ENCODE measurements at places on chromosomes 11 and 22.

DNA sequence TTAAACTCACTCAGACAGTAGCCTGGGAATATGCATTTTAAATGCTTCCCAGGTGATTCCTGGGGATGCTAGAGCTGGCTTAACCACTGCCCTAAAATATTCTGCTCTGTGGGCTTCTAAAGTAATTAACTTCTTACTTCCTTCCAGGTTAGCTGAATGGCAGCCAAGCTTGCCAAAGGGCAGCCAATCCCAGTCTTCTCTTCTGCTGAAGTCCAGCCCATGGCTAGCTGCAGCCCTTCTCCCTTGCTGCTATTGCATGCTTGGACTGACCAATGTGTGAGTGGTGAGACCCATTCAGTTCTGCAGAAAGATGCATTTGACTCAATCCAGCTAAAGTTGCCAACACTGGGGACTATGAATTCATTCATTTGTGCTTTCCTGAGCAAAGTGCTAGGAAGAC is 411.9 kb downstream of the SOX6 start:
- no peak for DNase-seq

GRCh38 chr22:27686534-27686933 is 115.0 kb downstream of the MN1 start:
- DNase-seq, result no peak

DNA sequence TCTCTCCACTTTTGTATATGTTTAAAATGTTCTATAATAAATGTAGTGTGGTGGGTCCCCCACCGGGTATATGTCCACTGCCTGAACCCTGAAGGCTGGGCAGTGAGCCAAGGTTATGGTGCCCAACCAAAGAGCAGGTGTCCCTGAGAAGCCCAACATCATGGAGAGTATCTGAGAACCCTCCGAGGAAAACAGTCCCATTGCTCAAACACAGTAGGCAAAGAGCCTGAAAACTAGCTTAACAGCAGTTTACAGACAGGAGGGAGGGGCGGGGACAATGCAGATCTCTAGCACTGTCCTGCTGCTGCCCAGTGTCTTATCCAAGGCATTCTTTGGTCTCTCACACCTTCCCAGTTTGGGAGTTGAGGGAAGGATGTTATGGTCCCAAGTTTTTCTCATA is 91.0 kb downstream of the TMPRSS5 start:
- no peak for DNase-seq

- DNase-seq, result no peak
Observed at GRCh38 chr11:79544361-79544760, 103.5 kb upstream of the TENM4 start.

GRCh38 chr11:57363131-57364080 is 17.5 kb downstream of the PRG3 start:
- no peak for DNase-seq

DNA sequence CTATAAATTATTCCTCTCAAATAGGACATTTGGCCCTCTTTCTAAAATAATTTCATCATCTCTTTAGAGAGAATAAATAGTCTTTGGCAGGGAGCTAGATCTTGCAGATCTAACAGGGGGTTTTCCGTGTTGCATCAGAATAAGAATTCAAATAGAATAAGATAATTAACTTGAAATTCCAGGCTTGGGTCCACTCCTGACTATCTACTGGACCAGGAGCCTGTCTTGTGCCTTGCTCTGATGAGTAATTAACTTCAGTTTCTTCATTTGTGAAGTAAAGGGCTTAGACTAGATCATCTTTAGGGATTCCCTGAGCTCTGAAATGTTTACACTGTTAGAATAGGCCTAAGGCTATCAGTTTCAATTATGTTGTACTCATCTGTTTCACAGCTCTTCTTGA is 23.5 kb upstream of the TMEM123 start:
- no peak for DNase-seq

- DNase-seq, result peak; percentile 69
Observed at GRCh38 chr11:110295531-110296225, 736 bp downstream of the RDX start.

DNA sequence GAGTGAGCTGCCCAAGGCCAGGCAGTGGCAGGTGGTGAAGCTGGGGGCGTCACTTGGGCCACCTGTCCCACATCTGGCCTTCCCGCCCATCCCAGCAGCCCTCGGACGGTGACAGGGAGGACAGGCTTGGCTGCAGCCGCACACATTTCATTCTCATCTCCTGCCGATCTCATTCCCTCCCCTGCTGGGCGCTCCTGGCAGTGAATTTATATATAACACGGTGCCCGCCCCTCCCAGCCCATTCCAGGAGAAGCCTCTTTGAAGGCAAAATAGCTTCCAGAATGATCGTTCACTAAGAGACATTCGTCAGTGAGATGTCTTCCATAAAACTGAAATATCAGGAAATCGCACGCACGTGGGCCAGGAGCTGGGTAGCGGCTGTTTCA is 861.3 kb downstream of the TBC1D22A start:
- DNase-seq, result no peak

GRCh38 chr11:47616726-47617416 is 22.7 kb upstream of the C1QTNF4 start:
- DNase-seq, result peak; percentile 39

DNA sequence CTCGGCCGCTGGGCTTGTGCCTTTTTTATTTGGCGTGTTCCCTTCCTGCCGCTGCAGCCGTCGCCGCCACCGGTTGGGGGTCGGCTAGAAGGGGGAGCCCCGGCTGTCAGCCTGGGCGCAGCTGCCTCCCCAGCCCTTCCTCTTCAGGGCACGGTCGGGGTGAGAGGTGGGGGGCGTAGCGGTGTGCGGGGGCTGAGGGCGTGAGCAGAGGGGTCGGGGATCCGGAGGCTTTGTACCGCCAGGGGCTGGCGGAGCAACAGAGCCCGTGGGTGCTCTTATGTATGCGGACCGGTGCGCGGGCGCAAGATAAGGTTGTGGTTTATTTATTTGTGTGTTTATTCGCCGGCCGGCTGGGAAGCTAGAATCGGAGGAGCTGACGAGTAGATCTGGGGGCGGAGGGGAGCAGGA is 477 bp downstream of the ZBTB16 start:
- DNase-seq, result no peak

- DNase-seq, result no peak
Observed at GRCh38 chr11:106621484-106621883, 396.8 kb downstream of the GUCY1A2 start.

GRCh38 chr22:50145721-50146438 is 24.7 kb upstream of the PANX2 start:
- DNase-seq, result peak; percentile 27

- DNase-seq, result no peak
Observed at GRCh38 chr11:36330411-36330810, 34.3 kb downstream of the PRR5L start.

DNA sequence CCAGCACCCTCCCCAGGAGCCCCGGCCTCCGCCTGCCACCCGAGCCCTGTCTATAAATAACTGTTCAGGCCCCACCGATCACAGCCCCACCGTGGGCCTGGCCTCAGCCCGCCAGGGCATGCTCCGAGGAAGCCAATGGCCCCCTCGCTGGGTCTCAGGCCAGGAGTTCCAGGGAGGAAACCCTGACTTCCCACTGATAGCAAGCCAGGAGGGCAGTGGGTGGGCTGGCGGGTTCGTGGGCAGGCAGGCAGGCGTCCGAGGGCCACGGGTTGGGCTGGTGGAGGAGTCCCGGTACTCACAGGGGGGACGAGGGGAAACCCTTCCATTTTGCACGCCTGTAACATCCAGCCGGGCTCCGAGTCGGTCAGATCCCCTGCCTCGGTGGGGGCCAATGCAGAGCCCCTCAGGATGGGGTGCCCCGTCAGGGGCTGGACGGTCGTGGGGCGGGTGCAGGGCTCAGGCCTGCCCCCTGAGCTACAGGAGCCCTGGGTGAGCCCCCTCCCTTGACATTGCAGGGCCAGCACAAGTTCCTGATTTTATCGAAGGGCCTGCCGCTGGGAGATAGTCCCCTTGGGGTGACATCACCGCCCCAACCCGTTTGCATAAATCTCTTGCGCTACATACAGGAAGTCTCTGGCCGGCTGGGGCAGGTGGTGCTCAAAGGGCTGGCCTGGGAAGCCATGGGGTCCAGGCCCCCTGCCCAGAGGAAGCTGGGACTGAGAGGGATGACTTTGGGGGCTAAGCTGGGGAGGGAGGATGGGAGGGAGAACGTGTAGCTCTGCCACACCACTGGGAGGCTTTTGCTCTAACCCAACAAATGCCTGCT is at the start of gene SPI1:
Gene SPI1 (minus strand): TSS at position 538 of the 826 bp plus-strand sequence. CDS start 194 bp downstream, at position 344.
- peak; percentile 46 for DNase-seq

- no peak for DNase-seq
Observed at GRCh38 chr22:19937616-19938473, 3.7 kb upstream of the COMT start.

- peak; percentile 23 for DNase-seq
Observed at GRCh38 chr11:10669258-10670033, 24.1 kb downstream of the IRAG1 start.

DNA sequence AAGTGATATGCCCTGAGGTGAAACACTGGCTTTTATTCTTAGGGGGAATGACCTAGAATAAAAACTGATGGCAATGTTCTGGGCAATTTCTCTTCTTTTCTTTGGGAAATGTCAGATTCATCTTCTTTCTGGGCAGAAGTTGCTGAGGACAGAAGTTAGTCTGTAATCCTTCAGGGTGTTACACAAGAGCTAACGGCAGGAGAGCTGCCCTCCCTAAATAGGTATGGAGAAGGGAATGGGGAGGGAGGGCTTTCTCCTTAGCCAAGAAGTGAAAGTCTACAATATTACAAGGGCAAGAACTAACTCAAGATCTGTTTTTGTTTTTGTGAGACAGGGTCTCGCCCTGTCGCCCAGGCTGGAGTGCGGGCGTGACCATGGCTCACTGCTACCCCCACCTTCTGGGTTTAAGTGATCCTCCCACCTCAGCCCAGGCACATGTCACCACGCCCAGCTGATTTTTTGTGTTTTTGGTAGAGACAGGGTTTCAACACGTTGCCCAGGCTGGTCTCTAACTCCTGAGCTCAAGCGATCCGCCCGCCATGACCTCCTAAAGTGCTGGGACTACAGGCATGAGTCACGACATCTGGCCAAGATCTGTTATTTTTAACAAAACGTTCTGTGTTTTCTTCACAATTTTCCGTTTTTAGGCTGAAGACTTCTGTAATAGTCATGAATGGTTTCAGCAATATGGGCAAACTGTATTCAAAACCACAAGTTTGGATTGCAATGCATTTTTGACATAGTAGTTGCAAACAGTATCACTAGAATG is 7.2 kb downstream of the PIWIL4 start:
- DNase-seq, result no peak

GRCh38 chr11:95373241-95373640 is 142.2 kb upstream of the SESN3 start:
- DNase-seq, result no peak

GRCh38 chr11:94302776-94303175 is 1.6 kb upstream of the IZUMO1R start:
- DNase-seq, result no peak

- DNase-seq, result no peak
Observed at GRCh38 chr11:57466680-57467079, 6.4 kb downstream of the RTN4RL2 start.

DNA sequence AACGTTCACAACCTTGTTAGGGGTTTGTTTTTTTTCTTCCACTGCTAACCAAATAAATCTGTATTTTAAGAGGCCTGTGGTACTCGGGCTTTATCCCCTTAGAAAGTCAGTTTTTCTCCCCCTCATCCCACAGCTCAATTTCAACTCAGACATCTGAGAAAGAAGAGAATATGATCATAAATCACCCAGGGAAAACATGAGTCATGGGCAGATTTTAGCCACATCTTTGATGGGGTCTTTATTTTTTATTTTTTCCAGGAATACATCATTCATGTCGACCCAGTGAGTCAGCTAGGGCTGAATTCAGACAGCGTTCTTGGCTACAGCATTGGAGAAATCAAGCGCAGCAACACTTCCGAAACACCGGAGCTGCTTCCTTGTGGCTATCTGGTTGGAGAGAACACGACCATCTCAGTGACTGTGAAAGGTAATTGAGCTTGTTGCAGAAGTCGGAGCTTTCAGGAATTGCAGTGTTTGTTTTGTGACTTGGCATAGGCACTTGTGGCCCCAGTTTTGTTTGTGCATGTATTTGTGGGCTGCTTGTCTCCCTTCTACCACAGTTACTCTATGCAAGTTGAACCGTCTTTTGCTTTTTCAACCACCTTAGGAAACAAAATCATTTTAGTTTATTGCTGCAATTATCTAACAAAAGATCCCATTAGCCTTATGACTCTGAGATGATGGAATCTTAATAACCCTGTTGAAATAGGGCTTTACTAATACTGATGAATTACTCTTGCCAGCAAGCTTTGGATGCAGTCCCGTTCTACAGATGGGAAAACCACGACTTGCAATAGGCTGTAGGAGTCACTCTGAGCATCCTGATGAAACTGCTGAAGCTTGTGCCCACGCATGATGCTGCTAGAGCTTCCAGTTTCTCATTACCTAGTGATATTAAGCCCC is 62.7 kb downstream of the DBX1 start:
- no peak for DNase-seq

- DNase-seq, result no peak
Observed at GRCh38 chr11:79168530-79169110, 272.2 kb downstream of the TENM4 start.

- DNase-seq, result no peak
Observed at GRCh38 chr11:102171101-102171500, 60.9 kb downstream of the YAP1 start.

DNA sequence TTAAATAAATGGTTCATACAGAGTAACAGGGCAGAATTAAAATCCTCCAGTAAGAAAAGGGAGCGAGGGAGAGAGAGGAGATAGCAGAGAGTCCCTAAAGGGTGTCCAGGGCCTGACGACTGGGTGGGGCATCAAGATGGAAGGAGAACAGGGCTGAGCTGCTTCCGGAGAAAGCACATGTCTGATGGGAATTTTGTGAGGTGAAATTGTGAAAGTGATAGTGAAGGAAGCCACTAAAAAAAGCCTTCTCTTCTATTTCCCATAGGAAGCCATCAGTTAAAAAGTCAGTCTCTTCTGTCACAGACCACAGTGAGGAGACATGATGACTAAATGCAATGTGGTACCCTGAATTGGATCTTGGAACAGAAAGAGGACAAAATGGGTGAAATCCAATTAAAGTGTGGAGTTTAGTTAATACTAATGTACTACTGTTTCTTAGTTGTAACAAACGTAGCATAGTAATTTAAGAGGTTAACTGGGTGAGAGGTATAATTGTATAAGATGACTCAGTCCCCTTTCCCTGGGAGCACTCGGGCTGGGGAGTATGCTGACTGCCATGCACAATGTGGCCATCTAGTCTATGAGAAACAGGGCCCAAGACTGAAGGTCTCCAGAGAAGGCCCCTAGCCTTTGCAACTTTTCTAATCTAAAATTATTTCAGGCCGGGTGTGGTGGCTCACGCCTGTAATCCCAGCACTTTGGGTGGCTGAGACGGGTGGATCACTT is 29.5 kb upstream of the FCHSD2 start:
- DNase-seq, result no peak

DNA sequence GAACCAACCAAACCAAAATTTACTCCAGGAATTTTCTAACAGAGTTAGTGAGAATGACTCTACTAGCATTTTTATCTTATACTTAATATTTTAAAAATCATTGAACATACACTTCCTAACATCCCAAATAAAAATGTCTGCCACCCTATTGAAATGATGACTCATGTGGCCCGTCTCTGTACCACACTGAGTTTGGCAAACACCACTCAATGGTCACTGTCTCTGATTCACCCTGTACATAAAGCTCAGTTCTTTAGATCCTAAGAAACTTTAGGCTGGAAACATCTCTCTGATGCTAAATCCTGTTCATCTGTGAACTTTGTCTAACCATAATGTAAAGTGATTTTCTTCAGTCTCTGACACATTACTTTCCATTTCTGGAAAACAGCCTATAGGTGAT is 182.0 kb downstream of the CWF19L2 start:
- no peak for DNase-seq

Data from nephron progenitor cell (in vitro differentiated cells).